ENCODE measurements at places on chromosomes 12 and 14.
A peak's percentile ranks its signal among the peaks of the same experiment; 100 is the strongest.

- no peak for DNase-seq
Observed at GRCh38 chr12:75694534-75695268, 183.3 kb upstream of the KRR1 start.

GRCh38 chr12:15597125-15597830, 191.9 kb downstream of the EPS8 start:
- no peak for DNase-seq

GRCh38 chr12:12715459-12716150, 1.6 kb upstream of the CDKN1B start:
- peak; percentile 59 for DNase-seq

- no peak for DNase-seq
Observed at GRCh38 chr12:109308534-109309380, at the start of gene FOXN4. Gene FOXN4, minus strand, starts transcription at chr12:109309284. Its CDS starts 963 bp downstream, at chr12:109308321.

DNA sequence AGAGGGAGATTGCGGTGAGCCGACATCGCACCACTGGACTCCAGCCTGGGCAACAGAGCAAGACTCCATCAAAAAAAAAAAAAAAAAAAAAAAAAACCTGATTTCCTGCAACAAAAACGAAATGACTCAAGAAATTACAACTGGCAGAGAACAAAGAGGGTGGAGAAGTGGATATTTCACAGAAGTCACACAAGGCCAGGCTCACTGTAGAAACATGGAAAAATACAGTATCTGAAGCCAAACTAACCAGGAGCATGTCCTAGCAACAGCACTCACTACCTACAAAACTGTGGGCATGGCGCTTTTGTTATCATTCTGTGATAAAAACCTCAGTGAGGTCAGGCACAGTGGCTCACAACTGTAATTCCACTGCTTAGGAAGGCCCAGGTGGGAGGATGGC, 11.7 kb upstream of the MMP17 start:
- no peak for DNase-seq

GRCh38 chr12:80162177-80162576, 62.8 kb downstream of the OTOGL start:
- DNase-seq = no peak

GRCh38 chr14:79337761-79338160, 873.5 kb downstream of the DIO2 start:
- DNase-seq = no peak

Measured in CD4-positive, alpha-beta T cell treated with Interleukin-17A for 4 hours (primary cell).